Foreskin keratinocyte (primary cell): ENCODE measurements at places on chromosomes 2 and 18. TPM values are rescaled to one million over a fixed set of nuclear protein-coding genes. Genes with fewer than 3 reads are reported as not detected.

DNA sequence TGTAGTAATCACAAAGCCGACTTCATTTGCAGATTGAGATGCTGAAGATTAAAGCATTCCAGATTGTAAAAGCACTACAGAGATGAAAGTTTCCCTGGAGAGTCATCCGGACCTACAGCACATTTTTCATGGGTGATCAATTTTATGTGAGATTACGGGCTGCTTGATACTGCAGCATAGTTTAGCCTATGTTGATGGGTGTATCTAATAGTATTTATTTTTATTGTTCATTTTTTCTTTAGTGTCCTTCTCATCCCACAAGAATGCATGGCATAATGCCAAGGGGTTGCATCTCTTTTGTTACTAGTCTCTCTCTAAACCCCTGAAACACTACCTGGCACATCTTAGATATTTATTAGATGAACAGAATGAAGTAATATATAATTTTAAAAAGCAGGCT is 240.4 kb downstream of the MBD2 start:
- DNase-seq, result peak; percentile 84

Gene RAB10
- polyA plus RNA-seq, result 62.3 and 72.1 TPM in 2 replicates

DNA sequence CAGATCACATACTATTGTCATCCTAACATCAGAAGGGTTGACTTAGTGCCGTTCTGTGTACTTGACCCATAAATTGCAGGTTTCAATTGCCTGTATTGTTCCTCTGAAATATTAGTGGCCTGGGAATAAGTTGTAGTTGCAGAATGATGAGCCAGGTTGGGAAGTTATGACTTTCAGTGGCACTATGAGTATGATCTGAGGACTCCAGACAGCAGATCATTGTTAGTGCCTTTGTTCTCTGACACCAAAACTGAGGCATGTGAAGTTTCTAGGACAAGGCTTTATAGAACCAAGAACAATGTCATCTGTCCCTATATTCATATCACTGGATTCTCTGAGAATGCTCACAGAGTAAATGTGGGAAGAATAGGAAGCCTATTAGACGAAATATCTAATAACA is 403.7 kb downstream of the STK39 start:
- no peak for DNase-seq

Gene SLC39A10
- 4.0 and 4.7 TPM in 2 replicates for polyA plus RNA-seq

Gene STAMBP
- 59.5 and 64.0 TPM in 2 replicates for polyA plus RNA-seq

GRCh38 chr2:216274194-216274840 is 98.0 kb downstream of the MARCHF4 start:
- no peak for DNase-seq

DNA sequence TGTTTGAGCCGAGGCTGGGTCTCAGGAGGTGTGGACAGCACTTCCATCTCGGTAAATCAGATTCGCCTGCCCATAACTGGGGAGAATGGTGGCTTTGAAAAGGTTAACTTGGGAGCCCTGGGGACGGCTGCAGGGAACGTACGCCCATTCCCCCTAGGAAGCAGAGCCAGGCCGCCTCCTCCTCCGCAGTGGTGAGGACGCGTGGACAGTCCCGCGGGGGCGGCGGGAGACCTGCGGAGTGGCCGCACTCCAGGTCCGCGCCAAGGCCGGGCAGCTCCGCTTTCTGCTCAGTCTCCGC is 845 bp upstream of the MYCN start:
- no peak for DNase-seq

Gene USP37
- 1.6 and 2.1 TPM in 2 replicates for polyA plus RNA-seq

- DNase-seq, result no peak
Observed at GRCh38 chr2:175624785-175625184, 377.3 kb downstream of the LNPK start.

Gene FEZ2
- 20.2 and 24.6 TPM in 2 replicates for polyA plus RNA-seq

Gene CYP27A1
- polyA plus RNA-seq, result 0.39 and 0.58 TPM in 2 replicates

Gene ZNF513
- polyA plus RNA-seq, result 13.9 and 14.8 TPM in 2 replicates

Gene MOGAT1
- not detected in 2 replicates for polyA plus RNA-seq

GRCh38 chr2:19685731-19686130 is 216.1 kb downstream of the TTC32 start:
- no peak for DNase-seq

GRCh38 chr2:18599509-18600254 is 10.3 kb upstream of the NT5C1B start:
- no peak for DNase-seq

Gene DOK6
- not detected in 2 replicates for polyA plus RNA-seq

GRCh38 chr2:169573974-169574299 is 272 bp upstream of the FASTKD1 start:
- no peak for DNase-seq

Gene IL1RL1
- polyA plus RNA-seq, result 0.03 and 0.09 TPM in 2 replicates

DNA sequence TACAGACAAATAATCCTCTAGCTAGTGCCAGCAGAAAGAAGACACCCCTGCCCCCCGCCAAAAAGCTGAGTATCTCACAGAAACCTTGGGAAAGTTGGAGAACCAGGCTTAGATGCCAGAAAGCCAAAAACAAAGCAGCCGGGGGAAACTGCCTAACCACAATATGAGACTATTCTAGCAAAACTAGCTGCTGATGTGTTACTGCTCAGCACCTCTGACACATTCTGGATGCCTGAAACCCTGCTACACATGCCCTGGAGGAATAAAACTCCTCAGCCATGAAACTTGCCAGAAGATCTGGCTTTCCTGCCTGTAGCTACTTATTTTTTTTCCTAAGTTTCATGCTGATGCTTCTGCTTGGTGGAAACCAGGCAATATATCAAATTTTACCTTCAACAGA is 122.7 kb upstream of the GCFC2 start:
- DNase-seq, result peak; percentile 69

DNA sequence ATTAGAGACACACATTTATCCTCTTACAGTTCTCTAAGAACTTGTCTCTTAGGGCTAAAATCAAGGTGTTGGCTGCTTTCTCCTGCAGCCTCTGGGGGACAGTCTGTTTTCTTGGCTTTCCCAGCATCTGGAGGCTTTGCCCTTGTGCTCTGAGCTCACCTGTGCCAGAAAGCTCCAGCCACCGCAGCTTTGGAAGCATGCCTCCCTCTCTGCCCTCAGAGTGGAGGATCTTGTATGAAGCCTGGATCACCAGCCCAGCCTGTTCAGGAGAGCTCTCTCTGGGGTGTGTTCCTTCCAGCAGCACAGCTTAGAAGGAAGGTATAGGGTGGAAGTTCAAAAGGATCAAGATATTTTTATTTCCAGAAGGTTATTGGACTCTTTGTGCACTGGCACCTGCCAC is 53.1 kb upstream of the TPO start:
- no peak for DNase-seq

DNA sequence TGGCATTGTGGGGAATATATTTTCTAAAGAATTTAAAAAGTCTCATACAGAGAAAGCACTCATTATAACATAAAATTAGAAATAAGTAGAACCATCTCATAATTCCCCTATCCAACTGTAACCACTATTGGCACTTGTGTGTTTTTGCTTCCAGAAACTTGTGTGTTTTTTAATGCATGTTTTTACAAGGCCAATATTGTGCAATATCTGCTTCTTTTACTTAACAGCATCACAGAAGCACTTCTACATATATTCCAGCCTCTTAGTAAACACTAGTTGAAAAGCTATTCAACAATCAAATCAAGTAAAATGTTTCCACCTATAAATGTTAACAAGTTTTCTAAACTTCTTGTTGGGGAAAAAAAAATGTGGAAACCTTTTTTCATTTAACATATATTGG is 132.7 kb downstream of the LRP2 start:
- no peak for DNase-seq

DNA sequence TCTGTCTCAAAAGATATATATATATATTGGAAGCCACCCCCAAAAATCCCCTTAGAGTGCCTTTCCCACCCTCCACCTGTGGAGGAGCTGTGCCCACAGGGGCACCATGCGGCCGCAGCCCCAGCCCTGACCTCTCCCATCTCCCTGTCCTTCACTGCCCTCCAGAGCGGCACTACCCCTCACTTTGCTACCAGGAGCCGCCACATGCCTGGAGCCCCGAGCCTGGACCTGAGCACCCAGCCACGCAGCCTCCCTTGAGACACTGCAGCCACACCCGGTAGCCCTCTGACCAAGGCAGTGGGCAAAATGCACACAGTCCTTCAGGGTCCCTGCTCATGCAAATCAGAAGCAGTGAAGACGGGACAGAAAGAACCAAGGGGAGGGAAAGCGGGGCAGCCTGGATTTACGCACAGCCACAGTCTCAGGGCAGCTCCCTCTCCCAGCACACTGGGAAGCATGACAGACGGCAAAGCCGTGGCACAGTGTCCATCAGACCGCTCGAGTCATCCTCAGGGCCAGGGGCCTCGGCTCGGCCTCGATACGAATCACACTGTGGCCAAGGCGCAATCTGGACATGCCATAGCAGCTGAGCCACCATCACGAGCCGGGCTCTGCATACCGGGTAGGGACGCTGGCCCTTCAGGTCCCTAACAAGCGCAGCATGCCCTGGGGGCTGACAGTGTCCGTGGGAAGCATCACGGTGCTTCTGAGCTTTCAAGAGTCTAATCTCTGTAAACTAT is 10.1 kb downstream of the HDAC4 start:
- DNase-seq, result no peak

Gene POLR1B
- polyA plus RNA-seq, result 8.0 and 12.0 TPM in 2 replicates

- DNase-seq, result no peak
Observed at GRCh38 chr2:78034706-78035105, 512.5 kb upstream of the LRRTM4 start.

Gene ACKR3
- 1.3 and 1.6 TPM in 2 replicates for polyA plus RNA-seq

GRCh38 chr2:229665158-229665557 is 49.2 kb downstream of the DNER start:
- DNase-seq, result no peak

Gene ADD2
- polyA plus RNA-seq, result 0.07 and 0.87 TPM in 2 replicates

DNA sequence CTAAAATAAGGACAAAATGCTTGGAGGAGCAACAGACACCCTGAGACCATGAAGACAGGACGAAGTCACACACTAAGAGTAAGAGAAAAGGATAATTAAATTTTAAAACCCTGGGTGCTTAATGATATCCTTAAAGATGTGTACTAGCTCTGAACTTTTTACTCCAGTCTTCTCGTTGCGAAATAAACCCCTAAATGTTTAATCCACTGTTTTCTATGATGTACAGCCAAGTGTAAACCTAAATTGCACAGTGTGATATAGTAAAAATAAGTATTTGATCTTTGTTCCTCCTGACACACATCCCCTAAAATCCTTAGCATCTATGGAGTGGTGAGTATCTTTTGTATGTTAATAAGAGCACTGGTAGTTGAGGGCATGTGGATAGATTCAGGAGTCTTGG is 157.5 kb upstream of the PKDCC start:
- no peak for DNase-seq

- DNase-seq, result no peak
Observed at GRCh38 chr2:23183733-23184132, 201.2 kb upstream of the KLHL29 start.

GRCh38 chr2:181253438-181253837 is 203.7 kb upstream of the ITGA4 start:
- DNase-seq, result no peak

DNA sequence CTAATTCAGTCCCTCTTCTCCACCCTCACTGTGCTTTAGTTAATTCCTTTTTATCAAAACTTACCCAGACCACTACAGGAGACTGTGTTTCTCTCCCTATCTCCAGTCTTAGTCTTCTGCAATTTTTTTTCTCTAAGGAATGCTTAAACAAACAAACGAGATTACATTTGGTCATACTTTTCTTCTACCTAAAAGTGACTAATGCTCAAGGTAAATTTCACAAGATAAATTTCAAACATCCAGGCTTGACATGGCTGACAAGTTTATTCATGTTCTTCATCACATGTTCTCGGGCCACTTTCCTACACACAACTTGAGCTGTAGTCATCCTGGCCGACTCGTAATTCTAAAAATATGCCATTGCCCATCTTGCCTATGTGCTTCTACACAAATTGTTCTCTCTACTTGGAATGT is 23.2 kb upstream of the ACSL3 start:
- DNase-seq, result peak; percentile 99

DNA sequence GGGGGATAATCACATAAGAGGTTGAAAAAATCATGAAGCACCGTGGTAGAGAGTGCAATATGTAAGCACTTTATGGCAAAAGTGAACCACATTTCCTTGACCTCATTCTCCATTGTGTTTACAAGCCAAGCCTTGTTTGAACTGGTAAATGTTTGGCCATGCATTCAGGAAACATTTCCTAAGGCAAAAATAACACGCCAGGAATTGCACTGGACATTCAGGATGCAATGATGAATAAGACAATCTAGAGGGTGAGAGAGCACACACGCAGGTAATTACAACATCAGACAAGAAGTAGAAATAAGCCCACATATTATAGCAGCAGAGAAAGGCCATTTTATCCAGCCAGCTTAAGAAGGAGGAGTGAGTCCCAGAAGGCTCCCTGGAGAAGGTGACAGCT is 218.0 kb upstream of the OSR1 start:
- DNase-seq, result peak; percentile 91

Gene SERPINB7
- 127 and 133 TPM in 2 replicates for polyA plus RNA-seq

DNA sequence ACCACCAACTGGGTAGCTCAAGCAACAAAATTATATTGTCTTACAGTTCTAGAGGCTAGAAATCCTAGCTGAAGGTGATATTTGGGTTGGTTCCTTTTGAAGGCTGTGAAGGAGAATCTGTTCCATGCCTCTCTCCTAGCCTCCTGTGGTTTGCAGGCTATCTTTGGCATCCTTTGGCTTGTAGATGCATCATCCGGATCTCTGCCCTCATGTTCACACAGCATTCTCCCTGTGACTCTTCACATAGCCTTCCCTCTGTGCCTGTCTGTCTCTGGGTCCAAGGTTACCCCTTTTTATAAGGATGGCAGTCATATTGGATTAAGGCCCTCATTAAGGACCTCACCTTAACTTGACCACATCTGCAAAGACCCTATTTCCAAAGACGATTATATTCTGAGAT is 78.6 kb upstream of the MAP3K20 start:
- no peak for DNase-seq

GRCh38 chr2:127675331-127676261 is at the start of gene LIMS2:
Gene LIMS2, minus strand, starts transcription at chr2:127675530. Its CDS starts 506 bp downstream, at chr2:127675024.
- DNase-seq, result no peak

- no peak for DNase-seq
Observed at GRCh38 chr18:27473318-27473717, 288.2 kb upstream of the CHST9 start.

- DNase-seq, result peak; percentile 76
Observed at GRCh38 chr2:234254783-234255521, 204.4 kb downstream of the SPP2 start.

Gene LOXHD1
- polyA plus RNA-seq, result not detected in 2 replicates

- no peak for DNase-seq
Observed at GRCh38 chr2:64337314-64337713, 116.6 kb upstream of the LGALSL start.

- DNase-seq, result no peak
Observed at GRCh38 chr2:17979707-17980106, 101.2 kb downstream of the KCNS3 start.

DNA sequence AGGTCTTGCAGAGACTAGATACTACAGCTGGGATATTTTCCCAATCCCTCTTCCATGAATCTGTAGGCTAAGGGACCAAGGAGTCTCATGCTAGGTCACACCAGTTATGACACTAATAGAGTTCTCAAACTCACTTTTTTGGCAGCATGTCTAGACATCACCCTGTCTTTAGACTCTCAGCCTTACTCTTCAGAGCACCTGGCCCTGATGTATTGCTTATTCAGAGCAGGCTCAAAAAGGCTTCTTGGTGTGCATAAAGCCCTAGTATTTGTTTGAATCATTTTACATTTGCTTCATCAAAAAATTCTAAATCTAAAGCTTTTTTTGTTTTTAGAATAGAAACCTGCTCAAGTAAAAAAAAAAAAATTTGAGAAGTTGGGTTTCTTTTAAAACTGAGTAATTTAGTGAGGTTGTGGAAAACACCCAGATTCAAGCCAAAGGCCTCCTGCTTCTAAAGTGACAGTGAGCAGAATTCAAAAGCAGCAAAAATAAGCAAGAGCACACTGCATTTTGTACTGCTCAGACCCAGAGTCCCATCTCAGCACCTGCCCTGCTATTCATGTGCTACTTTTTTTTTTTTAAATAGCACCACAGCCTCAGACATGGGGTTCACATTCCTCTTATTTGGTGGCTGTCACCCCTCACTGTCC is 18.0 kb upstream of the DNAH6 start:
- no peak for DNase-seq
